ENCODE measurements at places on chromosomes 5 and 9.

GRCh38 chr9:36187414-36187813, 3.3 kb upstream of the CLTA start:
- DNase-seq: no peak

DNA sequence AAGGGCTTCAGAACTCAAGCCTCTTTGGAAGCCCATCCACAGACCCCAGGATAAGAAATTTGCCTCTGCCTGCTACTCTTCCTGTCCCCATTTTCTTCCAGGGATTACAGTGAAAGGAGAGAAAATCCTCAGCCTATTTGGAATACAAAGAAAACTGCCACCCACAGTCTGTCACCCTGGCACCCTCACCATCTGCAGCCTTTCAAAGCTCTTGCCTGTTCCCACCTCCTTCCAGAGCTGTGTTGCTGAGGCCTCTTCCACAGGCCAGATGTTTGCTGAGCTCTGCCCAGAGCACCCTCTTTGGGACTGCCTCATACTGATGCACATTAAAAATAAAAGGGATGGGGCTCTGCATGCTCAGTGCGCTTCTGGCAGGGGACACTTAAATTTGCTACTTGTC, 35.9 kb upstream of the TAF1L start:
- no peak for DNase-seq

GRCh38 chr9:7089406-7090193, 331.8 kb downstream of the KDM4C start:
- no peak for DNase-seq

DNA sequence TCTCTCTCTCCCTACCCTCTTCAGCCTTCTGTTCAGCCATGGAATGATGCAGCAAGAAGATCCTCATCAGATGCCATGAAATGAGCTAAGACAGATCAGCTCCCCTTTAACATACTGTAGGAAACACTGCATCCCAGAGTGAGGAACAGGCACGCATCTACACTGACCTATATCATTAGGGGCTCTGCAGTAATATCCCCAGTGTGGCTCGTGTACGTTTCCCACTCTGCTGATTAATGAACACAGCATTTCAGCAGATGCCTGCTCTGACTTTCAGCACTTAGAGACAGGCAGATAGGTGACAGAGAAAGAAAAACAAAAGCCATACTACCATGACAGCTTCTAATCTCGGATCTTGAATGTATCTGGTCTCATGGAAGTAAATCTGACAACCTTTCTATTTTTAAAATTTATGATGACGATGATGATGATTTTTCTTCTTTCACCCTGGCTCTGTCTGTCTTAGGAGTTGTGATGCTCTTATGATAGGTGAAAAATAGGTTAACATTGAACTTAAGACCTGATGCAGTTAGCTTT, 750.3 kb downstream of the CDH12 start:
- DNase-seq: no peak

DNA sequence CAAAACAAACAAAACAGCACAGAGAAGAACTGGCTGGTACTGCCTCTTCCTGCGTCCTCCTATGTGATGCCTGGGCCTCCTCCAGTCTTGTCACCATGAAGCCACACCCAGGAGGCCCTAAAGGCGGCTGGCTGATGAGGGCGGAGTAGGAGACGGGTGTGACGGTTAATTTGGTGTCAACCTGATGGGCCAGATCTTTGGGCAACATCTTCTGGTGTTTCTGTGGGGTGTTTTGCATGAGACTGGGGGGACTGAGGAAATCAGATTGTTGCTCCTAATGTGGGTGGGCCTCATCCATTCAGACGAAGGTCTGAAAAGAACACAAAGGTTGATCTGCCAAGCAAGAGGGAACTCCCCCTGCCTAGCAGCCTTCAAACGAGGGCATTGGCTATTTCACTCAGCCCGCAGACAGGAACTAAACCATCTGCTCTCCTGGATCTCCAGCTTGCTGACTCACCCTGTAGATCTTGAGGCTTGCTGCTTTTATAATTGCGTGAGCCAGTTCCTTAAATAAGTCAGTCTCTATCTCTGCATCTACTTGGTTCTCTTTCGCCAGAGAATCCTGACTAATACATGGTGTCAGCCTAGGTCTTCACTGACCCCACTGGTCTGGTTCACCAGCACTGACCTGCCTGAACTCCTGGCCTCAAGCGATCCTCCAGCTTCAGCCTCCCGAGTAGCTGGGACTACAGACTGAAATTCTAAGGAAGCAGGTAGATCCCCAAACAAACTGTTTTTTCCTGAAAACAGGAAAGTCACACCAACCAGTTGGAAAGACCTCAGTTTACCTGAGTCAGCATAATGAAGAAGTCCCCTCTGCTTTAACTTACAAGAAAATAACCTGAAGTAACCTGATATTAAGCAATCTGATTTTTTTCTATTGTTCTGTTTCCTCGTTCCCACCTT, 12.8 kb upstream of the ZFP62 start:
- DNase-seq: peak; percentile 44
